Stimulated activated memory B cell treated with anti-CD40 and anti-IgM and Interleukin-4, amounts not matched to agents 10 μg/mL and 1 μg/mL and 100 μg/mL, for 72 hours (primary cell): ENCODE measurements at places on chromosomes 5 and 9.
A peak's percentile ranks its signal among the peaks of the same experiment; 100 is the strongest.

DNA sequence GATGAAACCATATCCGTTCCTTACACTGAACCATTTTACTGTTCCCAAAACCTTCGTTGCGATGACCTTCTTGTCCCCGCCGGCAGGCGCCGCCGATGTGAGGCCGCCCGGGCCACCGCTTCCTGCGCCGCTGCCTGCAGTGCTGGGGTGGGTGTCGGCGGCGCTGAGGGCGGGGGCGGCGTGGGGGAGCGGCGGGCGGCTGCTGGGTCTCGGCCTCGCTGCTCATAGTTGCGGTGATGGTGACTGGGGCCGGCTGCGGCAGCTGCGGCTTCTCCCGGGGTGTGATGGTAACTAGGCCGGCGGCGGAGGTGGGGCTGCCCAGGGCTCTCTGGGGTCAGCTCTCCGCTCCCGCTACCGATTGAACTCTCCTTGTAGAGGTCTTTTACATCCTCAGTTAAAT lies 14.1 kb upstream of the OR2S2 start:
- ATAC-seq = no peak

DNA sequence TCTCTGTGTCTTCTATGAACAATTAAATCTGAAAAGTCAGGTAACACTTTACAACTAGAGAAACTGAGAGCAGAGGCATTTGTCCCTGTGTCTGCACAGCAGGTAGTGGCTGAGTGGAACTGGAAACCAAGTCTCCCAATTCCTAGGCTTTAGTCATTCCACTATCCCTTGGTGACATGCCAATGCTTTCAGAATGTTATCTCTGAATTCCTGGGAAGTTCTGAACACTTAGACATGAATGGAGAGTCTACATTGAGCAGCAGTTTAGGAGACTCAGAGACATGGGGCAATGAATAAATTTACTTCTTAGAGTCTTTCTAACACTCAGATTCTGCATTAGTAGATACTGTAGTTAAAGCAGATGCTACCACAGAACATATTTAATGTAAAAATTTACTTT lies 94.8 kb upstream of the APC start:
- no peak for ATAC-seq

DNA sequence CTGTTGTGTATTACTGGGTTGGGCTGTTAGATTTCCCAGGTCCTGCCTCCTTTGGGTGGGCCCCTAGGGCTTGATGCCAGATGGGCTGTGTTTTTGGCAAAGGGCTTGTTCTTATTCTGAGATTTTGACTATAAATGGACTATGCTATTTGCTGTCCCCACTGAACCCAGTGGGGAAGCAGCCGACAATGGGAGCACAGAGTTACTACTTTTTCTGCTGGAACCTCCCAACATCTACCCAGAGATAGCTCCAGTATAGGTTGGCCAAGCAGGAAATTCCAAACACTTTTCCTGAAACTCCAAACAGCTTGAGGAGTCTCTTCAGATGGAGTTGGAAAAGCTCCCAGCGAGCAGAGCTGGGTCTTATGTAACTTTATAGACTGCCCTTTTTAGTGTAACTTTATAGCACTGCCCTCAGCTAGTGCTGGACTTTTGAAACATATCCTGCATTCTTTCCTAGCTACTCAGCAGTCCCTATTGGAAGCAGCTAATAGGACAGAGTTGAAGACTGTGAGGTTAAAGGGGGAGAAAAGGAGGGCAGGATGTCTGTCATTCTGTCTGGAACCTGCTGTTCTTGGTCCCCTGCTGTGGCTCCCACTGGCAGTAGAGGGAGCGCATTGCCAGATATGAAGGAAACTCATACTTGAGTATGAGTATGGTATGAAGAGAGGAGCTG lies 21.0 kb downstream of the RUSC2 start:
- ATAC-seq = no peak

DNA sequence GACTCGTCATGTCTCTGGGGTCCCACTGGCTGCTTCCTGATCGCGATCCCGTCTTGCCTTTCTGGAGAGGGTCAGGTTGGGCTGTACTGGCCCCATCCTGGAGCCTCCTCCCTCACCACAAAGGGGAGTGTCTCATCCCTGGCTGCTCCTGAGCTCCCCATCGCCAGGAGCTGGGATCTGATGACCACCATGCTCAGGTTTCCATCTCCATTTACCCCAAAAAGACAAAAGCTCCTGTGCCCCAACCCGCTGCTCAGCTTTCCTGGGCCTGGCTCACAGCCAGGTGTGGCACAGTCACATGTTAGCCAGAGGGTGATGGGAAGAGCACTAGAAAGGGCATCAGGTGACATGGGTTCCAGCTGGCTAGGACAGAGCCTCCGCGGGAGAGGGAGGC lies 47.3 kb upstream of the CDKN2AIPNL start:
- no peak for ATAC-seq

GRCh38 chr9:127035948-127036347 lies 86.5 kb downstream of the ANGPTL2 start:
- ATAC-seq = no peak

- no peak for ATAC-seq
Measured at GRCh38 chr5:139914218-139914807, 118.7 kb downstream of the PSD2 start.

- no peak for ATAC-seq
Measured at GRCh38 chr5:127934791-127935256, 148.7 kb upstream of the SLC12A2 start.

- peak; percentile 55 for ATAC-seq
Measured at GRCh38 chr5:139745132-139745799, 50.3 kb upstream of the PSD2 start.

DNA sequence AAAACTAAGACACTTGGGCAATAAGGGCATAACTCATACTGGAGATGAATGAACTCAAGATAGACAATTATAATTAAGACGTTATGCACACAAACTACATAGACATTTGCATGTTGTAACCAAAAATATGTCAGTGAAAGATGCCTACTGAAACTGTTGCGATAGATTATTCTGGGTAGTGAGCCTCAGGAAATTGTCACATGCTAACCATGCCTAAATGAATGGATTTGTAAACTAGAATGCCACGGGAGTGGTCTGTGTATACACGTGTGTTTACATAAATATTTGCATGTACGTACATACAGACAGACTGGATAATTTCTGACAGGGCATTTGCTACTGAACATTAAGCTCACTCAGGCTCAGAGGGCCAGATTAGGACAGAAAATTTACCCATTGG lies 1.2 kb downstream of the NIPSNAP3B start:
- peak; percentile 3 for ATAC-seq

GRCh38 chr5:122515709-122516431 lies 203.8 kb downstream of the SNCAIP start:
- peak; percentile 67 for ATAC-seq

DNA sequence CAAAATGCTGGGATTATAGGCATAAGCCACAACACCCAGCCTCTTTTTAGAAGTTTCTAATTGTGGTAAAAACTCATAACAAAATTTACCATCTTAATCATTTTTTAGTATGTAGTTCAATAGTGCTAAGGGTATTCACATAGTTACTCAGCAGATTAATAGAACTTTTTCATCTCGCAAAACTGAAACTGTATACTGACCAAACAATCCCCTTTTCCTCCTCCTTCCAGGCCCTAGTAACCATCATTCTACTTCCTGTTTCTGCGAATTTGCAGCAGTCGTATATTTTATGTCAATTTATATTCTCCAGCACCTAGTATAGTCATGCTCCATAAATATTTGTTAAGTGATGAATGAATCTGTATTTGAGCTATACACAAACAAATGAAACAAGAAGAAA lies 86.3 kb upstream of the ERBIN start:
- no peak for ATAC-seq

GRCh38 chr9:121841771-121842611 lies 190.6 kb downstream of the DAB2IP start:
- ATAC-seq = no peak

GRCh38 chr5:147957901-147958300 lies 51.6 kb upstream of the C5orf46 start:
- no peak for ATAC-seq

DNA sequence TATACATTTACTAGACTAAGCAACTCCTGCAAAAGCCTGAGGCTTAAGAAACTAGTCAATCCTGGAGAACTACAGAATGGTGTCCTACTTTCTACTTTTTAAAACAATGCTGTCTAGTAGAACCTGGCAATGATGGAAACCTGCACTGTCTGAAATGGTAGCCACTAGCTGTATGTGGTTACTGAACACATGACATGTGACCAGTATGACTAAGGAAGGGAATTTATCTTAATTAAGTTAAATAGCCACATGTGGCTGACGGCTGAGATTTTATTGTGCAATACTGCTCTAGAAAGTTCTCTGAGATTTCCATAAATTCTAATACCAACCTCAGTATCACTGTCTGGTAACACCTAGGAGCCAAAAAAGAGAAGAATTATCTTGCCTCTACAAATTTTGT lies 44.9 kb upstream of the RAPGEF6 start:
- no peak for ATAC-seq

GRCh38 chr9:95954940-95955339 lies 79.4 kb downstream of the ERCC6L2 start:
- ATAC-seq = no peak

GRCh38 chr9:95495961-95496360 lies 20.8 kb downstream of the PTCH1 start:
- ATAC-seq = no peak

GRCh38 chr5:36240779-36241630 lies 720 bp downstream of the NADK2 start:
- ATAC-seq = peak; percentile 54

DNA sequence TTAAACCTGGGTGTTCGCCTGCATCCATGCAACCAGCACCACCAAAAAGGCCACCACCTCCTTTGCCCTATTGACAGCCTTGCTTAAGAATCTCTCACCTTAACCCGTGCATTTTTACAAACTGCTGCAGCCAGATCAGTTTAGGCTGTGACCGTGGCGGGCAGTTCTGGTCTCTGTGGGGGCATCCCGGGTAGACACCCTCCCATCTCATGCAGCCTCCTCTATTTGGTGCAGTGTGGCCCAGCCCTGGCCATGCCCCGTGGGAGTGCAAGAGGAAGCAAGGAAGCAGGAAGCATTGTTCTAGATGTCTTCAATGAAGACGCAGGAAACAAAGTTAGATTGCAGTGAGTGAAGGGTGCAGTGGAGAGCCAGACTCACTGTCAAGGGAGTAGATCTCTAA lies 108.8 kb upstream of the MVB12B start:
- peak; percentile 12 for ATAC-seq

GRCh38 chr5:116788851-116789403 lies 214.3 kb upstream of the SEMA6A start:
- ATAC-seq = no peak

GRCh38 chr5:30620481-30621085 lies 572.9 kb upstream of the CDH6 start:
- no peak for ATAC-seq

DNA sequence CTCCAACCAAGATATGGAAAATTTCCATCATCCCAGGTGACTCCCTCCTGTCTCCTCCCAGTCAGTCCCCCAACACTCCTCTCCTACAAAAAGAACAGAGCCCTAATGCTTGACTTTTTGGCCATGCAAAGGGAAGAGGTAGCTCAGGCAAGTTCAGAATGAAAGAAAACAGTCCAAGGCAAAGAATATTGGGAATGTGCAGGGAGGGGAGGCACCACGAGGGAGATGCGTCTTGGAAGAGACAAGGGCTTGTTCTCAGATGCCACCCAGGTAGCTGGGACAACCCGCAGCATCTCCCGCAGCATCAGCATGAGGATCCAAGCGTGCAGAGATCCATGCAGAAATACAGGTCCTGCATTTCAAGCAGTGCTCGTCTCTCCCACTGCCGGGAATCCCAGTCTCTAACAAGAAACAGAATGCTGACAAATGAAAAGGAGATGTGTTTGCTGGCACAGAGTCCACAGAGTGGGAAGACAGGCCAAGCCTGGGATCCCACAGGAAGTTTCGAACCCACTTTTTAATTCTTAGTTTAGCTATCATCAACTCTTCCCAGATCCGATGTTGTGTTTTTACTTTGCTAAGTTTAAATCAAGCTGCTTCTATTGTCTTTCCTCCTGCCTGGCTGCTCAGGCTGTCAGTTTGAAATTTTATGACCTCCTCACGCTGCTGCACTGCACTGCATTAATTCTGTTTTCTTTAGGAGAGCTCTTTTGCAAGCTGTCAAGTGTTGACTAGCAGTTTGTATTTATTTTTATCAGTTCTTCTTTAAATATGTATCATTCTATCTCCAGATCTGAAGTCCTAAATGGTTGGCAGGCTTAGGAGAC lies 86.8 kb upstream of the OSMR start:
- ATAC-seq = no peak

GRCh38 chr5:10612251-10612650 lies 48.4 kb downstream of the ANKRD33B start:
- no peak for ATAC-seq

- no peak for ATAC-seq
Measured at GRCh38 chr5:83721953-83722901, 1.6 kb upstream of the HAPLN1 start.

DNA sequence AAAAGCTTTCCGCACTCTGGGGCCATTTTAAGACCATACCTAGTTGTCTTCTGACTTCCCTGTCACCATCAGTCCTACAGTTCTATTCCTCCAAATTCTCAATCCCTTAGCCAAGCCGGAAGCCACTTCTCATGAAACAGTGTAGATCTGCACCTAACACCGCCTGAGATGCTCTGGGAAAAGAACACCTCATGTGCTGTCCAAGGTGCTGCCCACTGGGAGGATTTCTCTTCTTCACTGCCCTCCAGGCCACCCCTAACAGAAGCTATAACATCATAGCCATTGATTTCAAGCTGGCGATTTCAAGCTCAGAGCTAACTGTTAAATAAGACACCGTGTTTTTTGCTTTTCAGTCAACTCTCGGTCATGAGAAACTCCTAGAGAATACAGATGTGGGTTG lies 559.3 kb downstream of the CCDC171 start:
- no peak for ATAC-seq

GRCh38 chr5:68682400-68683160 lies 411.2 kb upstream of the SLC30A5 start:
- no peak for ATAC-seq

- no peak for ATAC-seq
Measured at GRCh38 chr5:173752653-173753052, 135.5 kb upstream of the CPEB4 start.

DNA sequence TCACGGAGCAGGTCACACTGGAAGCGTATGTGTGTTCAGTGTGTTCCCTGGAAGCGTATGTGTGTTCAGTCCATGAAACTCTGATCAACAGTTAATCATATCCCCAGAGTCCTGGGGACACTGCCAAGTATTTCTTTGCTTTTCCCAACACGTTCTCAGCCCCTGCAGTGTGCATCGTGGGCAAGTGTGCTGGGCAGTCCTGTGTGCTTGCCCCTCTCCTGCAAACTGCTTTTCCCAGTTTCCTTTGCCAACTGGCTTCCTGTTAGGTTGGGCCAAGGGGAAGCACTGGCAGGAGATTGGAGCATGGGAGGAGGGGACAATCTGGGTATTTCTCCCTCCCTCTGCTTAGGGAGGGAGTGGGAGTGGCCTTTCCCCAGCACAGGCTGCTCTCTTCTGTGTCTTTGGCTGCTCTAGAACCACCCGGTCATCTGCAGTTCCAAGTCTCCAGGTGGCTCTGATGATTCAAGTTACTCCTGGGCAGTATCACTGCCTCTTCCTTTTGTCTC lies 36.8 kb upstream of the NEK6 start:
- ATAC-seq = no peak

- no peak for ATAC-seq
Measured at GRCh38 chr5:155057626-155058025, 44.1 kb downstream of the KIF4B start.
